H54 (cell line): ENCODE measurements at places on chromosomes 7 and 10.

- DNase-seq: no peak
Measured at GRCh38 chr10:72490951-72491350, 134.9 kb downstream of the MICU1 start.

DNA sequence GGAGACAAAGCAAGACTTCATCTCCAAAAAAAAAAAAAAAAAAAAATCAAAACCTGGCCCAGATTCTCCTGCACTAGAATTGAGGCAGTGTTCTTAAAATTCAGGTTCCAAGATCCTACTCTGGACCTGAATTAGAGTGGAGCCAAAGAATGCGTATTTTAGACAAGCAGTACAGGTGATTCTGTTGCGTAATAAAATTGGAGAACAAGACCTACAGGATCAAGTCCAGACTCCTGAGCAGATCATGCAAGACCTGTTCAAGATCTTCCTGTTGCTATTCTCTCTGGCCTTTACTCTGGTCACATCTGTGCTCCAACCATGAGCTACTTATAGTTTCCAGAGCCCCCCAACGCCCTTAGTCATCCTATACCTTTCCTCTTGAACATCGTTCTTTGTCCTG lies 51.5 kb upstream of the RSBN1L start:
- no peak for DNase-seq

DNA sequence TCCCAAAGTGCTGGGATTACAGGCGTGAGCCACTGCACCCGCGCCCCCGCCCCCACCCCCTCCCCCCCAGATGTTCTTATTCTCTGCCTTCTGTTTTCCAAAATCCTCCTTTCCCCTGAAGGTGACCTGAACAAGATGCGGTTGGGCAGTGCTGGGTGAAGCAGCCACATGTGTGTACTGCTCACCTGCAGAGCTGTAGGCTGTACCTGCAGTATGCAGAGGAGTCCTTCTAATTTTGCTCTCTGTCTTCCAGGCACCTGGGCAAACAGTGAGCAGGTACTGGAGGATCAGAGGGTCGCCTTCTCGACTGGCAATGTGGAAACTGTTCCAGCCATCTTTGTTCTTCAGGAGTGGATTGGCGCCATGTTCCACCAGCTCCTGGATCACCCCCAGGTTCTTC lies 2.1 kb downstream of the ANKRD16 start:
- no peak for DNase-seq

DNA sequence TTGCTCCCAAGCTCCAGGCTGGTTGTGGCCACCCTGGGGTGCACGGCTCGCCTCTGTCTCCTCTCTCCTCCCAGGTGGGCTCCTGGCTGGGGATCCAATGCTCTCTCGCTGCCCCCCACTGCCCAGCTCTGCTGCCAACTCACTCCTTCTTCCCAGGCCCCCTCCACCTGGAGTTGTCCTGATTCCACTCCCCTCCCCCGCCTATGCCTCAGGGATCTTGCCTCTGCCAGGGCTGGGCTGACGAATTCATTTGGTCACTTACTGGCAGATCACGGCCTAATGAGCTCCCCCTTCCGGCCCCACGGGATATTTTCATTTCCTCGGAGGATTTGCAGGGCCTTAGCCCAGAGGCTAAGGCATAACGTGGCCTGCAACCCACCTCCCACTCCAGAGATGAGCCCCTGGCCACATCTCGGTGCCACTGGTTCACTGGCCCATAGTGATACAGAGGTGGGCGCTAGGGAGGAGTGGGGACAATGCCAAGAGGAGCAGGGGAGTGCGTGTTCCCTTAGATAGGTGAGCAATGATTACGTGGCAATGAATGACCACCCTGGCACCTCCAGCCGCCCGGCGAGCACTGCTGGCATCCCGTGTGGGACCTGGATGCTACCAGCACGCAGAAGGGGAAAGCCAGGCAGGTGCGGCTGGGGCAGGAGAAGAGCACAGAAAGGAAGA lies 344.6 kb upstream of the SHH start:
- peak; percentile 63 for DNase-seq

DNA sequence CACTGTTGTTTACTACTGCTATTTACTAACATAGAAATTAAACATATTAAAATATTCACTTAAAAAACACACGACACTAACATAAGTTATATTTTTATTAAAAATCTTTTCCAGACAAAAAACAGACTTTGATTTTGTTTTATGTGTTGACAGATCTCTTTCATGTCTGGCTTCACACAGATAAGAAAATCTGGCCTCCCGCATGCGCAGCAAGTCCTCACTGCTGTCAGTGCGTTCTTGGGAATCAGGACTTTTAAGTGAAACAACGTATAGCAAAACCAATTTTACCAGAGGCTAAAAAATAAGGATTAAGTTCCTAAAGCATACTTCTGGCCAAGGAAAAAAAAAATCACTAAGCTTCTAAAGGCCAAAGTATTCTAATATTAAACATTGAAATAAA lies 1.2 kb upstream of the IDI1 start:
- DNase-seq: no peak

- no peak for DNase-seq
Measured at GRCh38 chr10:133007360-133007858, 65.0 kb upstream of the CFAP46 start.

DNA sequence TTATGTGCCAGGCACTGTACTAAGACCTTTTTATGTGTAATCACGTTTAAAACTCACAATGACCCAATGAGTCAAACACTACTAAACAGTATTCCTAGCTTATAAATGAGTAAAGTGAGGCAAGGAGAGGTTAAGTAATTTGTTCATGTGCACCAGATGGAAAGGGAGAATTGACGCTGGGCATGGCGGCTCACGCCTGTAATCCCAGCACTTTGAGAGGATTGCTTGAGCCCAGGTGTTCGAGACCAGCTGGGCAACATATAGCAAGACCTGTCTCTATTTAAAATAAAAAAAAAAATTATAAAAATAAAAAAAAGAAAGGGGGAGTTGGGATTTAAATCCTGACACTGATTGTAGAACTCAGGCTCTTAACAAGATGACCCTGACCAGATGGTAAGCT lies 46.7 kb upstream of the DLG5 start:
- no peak for DNase-seq

DNA sequence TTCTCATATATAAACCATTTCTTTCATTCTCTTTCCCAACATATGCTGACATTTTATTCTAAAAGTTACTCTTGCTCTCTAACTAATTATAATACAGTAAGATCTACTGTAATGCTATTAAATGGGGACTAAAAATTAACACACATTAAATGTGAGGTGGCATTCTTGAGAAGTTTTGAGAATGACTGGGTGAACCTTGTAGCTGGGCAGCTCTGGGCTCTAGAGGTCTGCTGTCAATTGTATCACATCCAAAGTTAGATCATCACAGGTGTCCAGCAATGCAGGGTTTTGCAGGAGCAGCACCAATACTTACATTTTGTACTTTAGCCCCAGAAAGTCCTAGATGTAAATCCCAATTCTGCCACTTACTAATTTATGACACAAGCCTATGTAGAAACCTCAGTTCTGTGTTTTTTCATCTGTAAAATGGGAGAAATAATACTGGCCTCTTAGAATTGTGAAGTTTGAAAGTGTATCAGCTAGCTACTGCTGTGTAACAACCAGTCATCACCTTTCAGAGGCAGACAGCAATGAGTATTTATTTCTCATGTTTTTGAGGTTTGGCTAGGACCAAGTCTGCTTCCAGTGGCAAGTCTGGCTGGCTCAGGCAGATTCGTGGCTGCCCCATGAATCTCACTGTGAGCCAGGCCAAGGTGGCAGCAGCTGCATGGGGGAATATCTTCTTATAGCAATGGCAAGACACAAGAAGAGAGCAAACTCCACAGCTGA lies 79.6 kb upstream of the EMX2 start:
- no peak for DNase-seq

DNA sequence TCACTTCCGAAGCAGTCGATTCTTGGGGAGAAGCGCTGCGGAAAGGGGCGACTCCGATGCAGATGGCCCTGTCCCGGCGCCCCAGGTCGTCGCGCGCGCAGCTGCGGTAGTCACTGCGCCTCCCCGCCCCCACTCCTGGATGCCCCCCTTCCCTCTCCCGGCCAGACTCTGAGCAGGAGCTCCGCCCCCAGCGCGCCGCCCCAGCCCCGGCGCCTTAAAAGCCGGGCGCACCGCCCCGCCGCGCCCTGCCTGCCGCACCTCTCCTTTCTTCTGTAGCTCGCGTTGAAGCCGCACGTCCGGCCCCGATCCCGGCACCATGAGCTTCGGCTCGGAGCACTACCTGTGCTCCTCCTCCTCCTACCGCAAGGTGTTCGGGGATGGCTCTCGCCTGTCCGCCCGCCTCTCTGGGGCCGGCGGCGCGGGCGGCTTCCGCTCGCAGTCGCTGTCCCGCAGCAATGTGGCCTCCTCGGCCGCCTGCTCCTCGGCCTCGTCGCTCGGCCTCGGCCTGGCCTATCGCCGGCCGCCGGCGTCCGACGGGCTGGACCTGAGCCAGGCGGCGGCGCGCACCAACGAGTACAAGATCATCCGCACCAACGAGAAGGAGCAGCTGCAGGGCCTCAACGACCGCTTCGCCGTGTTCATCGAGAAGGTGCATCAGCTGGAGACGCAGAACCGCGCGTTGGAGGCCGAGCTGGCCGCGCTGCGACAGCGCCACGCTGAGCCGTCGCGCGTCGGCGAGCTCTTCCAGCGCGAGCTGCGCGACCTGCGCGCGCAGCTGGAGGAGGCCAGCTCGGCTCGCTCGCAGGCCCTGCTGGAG lies at the start of gene INA:
Gene INA (plus strand): TSS at position 243 of the 817 bp plus-strand sequence. CDS start 74 bp downstream, at position 317.
- DNase-seq: no peak

GRCh38 chr10:97690133-97690532 lies 3.1 kb upstream of the AVPI1 start:
- DNase-seq: no peak

- DNase-seq: no peak
Measured at GRCh38 chr10:12186323-12186722, 9.4 kb downstream of the NUDT5 start.

GRCh38 chr7:151386301-151387160 lies 23.3 kb downstream of the WDR86 start:
- DNase-seq: no peak

- no peak for DNase-seq
Measured at GRCh38 chr7:70017357-70017756, 419.1 kb downstream of the AUTS2 start.
